ENCODE measurements at places on chromosomes 1 and 21.
A peak's percentile ranks its signal among the peaks of the same experiment; 100 is the strongest.

- DNase-seq = peak; percentile 33
These were observed 82.4 kb downstream of the ABCA4 start for GRCh38 chr1:94038511-94038910.

GRCh38 chr1:24932725-24933294 is 2.7 kb upstream of the RUNX3 start:
- no peak for DNase-seq

- DNase-seq = peak; percentile 23
These were observed 653 bp downstream of the FNDC10 start for GRCh38 chr1:1599030-1599934.

DNA sequence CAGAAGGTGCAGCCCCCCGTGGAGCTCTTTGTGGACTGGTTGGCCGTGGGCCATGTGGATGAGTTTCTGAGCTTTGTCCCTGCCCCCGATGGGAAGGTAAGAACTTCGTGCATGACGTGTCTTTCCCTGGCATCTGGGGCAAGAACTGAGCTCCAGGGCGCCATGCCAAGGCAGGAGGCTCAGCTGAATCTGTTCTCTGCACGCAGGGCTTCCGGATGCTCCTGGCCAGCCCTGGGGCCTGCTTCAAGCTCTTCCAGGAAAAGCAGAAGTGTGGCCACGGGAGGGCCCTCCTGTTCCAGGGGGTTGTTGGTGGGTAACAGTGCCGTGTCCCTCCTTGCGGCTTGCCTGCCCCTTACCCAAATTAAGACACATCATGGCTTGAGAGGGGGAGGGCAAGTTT is 27.7 kb downstream of the PADI3 start:
- DNase-seq = peak; percentile 37

GRCh38 chr21:44294391-44295162 is 5.3 kb upstream of the PFKL start:
- DNase-seq = peak; percentile 68

DNA sequence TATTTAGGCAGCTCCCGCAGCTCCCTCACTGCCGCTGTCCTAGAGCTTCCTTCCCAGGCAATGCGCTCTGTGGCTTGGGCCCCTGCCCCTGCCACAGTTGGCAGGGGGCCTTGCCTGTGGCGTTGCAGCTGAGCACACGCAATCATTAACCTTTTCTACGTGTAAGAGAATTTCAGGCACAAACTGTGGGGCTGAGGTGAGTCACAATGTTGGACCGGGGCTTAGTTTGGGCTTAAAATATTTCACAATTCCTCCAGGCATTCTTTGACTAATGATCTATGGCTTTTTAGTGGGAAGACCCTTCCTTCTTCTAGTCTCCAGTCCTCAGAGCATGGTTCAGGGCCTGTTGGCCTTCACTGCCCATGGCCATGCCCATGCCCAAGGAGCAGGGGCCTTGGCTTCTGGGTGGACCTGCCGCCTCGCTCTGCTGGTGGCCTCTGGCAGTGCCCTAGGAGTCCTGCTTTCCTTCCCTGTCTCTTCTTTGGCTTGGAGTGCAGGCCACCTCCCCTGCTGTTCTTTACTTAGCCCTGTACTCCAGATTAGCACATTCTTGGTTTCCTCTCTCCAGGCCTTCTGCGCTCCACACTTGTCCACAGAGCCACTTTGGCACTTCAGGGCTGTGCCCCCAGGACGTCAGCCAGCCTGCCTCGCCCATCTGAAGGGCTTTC is 39.2 kb downstream of the MAPKAPK2 start:
- peak; percentile 97 for DNase-seq

DNA sequence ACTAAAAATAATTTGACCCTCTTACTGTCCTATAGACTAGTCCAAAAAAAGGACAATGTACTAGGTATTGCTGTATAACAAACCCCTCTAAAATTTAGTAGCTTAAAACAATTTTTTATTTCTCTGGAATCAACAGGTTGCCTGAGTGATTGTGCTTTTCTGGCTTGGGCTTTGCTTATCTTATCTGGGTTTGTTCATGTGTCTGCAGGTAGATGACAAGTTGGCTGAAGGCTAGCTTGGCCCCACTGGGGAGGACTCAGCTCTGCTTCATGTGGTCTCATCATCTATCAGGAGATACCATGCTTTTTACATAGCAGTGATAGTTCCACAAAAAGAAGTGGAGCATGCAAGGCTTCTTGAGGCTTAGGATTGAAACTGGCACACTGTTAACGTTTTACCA is 114.2 kb downstream of the MAN1A2 start:
- DNase-seq = no peak

DNA sequence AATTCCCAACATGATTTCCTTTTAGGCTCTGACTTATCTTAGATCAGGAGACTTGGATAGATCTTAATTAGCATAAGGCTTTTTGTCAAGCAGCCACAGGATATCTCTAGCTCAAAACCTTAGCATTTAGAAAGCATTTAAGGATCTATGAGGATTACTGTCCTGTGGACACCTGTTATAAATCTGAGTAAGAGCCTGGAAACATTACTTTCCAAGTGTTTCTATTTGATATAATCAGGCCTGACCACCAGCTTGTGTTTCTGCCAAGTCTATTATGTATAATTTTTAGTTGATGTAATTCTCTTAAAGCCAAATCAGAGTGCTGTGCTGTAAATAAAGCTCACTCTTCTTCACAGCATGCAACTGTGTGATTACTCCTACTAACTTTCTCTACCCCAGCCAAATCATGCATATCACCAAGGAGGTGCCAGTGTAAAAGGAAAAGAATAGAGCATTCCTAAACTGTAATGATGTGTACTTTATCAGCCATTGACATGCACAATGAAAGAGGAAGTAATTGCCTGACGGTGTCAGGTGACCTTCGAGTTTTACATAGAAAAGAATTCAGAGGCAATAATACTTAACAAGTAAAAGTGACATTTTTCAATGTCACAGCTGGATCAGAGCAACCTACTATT is 309.9 kb upstream of the PRMT6 start:
- no peak for DNase-seq

DNA sequence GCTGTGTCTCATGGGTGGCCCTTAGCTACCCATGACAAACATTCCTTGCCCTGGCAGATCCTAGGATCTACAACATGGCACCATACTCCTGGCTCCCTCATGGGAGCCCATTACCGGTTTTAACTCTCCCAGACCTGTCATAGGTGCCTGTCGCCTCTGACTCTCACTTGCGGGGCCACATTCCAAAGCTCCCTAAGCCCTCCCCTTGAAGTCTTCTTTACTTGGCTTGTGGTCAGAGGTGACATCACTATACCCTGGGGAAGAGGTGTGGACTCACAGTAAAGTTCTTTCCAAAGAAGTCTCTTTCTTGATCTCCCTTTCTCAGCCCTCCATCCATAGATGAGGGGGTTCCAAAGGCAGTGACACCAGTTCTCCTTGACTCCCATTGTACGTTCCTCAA is 5.4 kb upstream of the SLAMF9 start:
- peak; percentile 46 for DNase-seq

- DNase-seq = no peak
These were observed 12.0 kb downstream of the MOV10 start for GRCh38 chr1:112686417-112686816.

- DNase-seq = peak; percentile 48
These were observed 90.6 kb upstream of the USP24 start for GRCh38 chr1:55305735-55306134.

Data from fibroblast of mammary gland (primary cell).